ENCODE measurements at places on chromosomes 3 and 15. TPM values are rescaled to one million over a fixed set of nuclear protein-coding genes. Genes with fewer than 3 reads are reported as not detected.

The BCL2A1 gene
- total RNA-seq, result 0.86 TPM

The TM4SF18 gene
- total RNA-seq, result 0.72 TPM

The BDH1 gene
- total RNA-seq, result 154 TPM

DNA sequence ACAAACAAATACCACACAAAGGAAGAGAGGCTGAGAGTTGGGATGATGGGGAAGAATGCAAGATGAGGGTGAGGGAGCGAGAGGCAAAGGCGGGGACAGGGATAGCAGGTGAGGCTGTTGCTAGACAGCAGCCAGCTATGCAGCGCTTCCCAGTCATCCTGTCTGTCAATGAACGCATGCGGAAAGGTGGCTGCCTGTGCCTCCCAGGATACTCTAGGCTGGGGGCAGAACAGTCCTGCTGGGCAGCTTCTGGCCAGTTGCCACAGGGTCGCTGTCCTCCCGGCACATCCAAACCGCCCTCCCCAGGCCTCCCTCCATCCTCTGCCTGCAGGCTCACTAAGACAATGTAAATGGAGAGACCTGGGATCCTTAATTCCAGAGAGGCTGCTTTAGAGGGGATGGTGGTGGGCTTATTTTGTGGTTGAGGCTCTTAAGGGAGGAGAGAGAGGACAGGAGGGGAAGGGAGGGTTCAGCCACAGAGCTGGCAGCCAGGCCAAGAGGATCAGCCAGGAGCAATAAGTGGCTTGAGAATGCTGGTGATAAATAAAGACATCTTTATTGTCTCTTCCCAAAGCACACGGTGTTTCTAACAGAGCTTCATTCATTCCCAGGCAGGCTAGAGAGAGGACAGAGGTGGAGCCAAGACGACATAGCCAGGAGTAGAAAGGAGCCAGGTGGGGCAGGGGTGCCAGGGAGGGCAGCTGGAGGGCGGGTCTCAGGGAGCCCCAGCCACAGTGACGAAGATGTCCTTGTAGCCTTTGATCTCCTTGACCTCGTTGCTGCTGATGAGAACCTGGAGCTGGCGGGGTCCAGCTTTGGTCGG lies 9.2 kb upstream of the TGM5 start:
- H3K36me3 ChIP-seq, result no peaks in the 10 kb centered on the region
- H3K4me1 ChIP-seq, result no peaks in the 10 kb centered on the region
- H3K4me3 ChIP-seq, result no peak overlapping the region
- H3K27ac ChIP-seq, result no peak overlapping the region
- DNase-seq, result no peak

DNA sequence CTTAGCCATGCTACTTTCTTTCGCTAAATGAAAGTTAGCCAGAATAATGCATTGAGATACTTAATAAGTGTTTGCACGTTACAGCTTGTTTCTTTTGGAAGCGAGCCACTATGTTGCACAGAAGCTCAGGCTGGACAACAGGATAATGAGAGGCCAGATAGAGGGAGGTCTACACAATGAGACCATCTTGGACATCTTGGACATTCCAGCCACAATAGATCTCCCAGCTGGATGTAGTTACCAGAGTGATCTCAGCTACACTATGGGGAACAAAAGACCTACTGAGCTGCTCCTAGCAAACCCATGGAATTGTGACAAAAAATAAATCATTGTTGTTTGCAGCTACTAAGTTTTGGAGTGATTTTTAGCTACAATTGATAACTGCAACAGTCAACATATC lies 540.1 kb upstream of the SEMA6D start:
- no peak for DNase-seq
- no peaks in the 10 kb centered on the region for H3K4me1 ChIP-seq
- no peak overlapping the region for H3K4me3 ChIP-seq
- H3K27ac ChIP-seq, result no peak overlapping the region
- no peaks in the 10 kb centered on the region for H3K27me3 ChIP-seq

- no peaks in the 10 kb centered on the region for H3K27me3 ChIP-seq
- DNase-seq, result no peak
- no peak overlapping the region for H3K4me3 ChIP-seq
- no peak overlapping the region for H3K27ac ChIP-seq
Measured at GRCh38 chr3:136856665-136857064, 5.3 kb upstream of the NCK1 start.

DNA sequence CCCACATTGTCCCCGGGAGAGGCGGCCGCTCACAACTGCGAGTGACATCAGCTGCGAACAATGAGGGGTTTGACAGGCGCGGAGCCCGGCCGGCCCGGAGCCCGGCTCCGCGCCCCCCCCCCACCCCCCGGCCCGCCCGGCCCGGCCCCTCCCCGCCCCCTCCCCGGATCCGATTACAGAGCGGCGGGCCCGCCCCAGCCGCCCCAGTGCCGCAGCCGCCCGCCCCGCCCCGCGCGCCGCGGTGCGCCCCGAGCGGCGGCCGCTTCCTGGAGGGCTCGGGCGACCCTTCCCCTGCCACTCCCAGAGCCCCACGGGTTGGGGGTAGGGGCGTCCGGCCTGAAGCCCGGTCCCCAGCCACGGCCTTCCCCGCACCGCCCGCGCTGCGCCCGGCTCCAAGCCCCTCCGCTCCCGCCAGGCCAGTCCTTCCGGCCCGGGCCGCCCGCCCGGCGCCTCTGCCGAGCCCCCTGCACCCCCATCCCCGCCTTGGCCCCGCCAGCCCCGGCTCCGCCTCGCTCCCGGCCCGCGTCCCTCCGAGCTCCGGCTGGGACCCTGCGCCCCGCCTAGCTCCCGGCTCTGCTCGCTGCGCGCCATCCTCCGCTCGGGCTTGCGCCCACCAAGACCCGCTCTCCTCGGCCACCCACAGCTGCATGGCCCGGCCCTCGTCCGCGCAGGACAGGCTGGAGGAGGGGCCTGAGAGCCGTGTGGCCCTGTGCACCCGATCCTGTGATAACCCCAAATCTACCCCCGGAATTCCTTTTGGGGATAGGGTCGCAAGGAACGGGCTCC lies at the start of gene PCBP4:
Gene PCBP4 (minus strand): TSS at position 71 of the 786 bp plus-strand sequence. CDS start 6,214 bp downstream, outside the sequence.
- H3K27me3 ChIP-seq, result no peaks in the 10 kb centered on the region
- peak within 1 kb of the TSS; percentile 80 for H3K27ac ChIP-seq
- DNase-seq, result peak; percentile 64
- no peaks in the 10 kb centered on the region for H3K36me3 ChIP-seq
- H3K4me3 ChIP-seq, result peak within 1 kb of the TSS; percentile 60
- no peaks in the 10 kb centered on the region for H3K4me1 ChIP-seq

- no peak overlapping the region for H3K27ac ChIP-seq
- no peaks in the 10 kb centered on the region for H3K4me1 ChIP-seq
- no peak overlapping the region for H3K4me3 ChIP-seq
Measured at GRCh38 chr3:52250122-52250521, 4.6 kb downstream of the PPM1M start.

DNA sequence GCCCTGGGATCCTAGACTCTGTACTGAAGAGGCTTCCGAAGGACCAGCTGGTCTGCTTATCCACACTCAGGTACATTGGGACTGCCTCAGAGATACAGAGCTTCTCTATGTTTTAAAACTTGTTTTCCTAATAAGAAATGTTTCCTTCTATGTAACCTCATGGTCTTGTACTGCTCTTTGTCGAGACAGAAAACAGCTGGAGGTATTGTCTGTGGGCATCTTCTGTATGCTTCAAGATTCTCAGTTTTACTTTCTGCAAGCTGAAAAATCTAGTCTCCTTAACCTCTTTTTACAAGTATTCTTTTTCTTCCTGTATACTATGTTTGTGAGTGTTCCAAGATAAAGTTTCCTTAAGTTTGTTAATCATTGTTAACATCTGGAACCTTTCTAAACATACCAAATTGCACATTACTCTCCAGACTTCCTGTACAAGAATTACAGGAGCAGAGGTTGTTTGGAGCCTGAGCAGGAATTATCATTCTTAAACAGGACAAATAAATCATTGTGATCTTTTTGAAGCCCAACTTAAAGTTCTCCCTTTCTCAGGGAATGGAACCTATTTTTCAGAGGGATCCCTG lies 358.3 kb upstream of the CFAP20DC start:
- no peak for DNase-seq
- H3K27me3 ChIP-seq, result no peaks in the 10 kb centered on the region
- no peak overlapping the region for H3K4me3 ChIP-seq
- peaks cover 14% of the 10 kb centered on the region for H3K4me1 ChIP-seq
- H3K27ac ChIP-seq, result no peak overlapping the region

DNA sequence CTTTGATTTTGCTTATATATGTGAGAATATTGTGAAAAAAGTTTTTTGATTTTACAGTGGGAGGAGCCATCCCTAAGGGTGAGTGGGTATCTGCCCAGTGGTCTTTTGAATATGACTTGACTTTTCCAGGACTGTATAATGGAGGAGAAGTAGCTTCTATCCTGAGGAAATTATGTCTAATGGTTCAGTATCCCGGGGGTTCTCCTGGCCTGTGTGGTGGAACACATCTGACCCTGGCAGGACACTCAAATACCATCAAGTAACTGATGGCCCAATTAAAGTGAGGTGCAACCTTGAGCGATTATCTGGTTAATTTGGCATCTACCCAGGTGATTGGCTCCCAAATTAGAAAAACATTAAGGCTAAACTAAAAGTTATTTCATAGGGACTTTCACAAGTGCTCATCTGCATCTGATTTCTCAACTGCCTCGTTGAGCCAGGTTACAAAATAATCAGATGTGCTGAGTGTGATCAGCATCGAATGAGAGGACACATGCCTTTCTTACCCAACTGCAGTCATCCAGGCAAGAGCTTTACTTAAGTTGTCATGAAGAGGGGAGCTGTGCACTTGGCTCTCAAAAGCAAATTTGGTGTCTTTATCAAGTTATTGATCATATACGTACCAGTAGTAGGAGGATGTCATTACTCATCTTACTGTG lies 201.4 kb downstream of the IL5RA start:
- H3K27ac ChIP-seq, result no peak overlapping the region
- H3K27me3 ChIP-seq, result no peaks in the 10 kb centered on the region
- H3K4me1 ChIP-seq, result no peaks in the 10 kb centered on the region
- no peak overlapping the region for H3K4me3 ChIP-seq

DNA sequence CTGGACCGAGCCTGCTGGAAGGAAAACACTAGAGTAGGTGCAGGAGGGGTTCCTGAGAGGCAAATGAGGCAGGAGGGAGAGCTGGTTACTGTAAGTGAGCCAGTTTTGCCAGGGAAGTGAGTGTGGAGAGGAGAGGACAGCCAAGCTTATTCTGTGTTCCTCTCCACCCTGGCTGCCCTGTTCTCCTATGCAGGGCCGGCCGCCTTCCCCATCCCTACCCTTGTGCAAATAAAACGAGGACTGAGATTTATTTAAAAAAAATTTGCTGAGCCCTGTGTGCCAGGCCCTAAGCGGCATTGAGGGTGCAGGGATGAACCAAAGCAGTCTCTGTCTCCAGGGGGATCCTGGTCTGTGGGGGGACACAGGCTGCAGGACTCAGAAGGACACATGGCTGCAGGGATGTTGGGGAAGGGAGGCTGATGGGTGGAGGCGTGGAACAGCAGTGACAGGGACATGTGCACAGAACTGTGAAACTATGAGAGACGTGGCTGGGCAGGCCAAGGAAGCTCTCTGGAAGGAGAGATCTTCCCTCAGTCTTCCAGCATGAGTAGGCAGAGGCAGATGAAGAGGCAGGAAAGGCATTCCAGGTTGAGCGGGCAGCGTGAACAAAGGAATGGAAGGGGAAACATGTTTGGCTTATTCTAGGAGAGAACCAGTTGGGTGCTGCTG lies 12.1 kb downstream of the CORO2B start:
- no peak for DNase-seq
- H3K36me3 ChIP-seq, result no peaks in the 10 kb centered on the region
- H3K27me3 ChIP-seq, result no peaks in the 10 kb centered on the region

DNA sequence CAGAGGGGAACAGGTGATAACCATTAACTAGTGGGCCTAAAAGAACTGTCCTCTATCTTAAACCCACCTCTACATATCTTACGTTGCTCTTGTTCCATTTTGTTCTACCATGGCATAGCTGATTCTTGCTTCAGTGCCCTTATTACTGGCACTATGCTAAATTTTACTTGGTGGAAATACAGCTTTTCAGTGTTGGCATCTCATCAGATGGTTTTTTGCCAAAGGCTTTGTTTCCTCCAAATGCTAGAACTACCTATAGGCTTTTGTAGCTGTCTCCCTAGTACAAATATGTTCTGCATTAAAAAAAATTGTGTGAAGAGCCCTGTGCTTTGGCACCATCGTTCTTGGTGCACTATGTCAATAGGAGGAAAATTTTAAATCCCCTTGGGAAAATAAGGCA lies 145.0 kb upstream of the ZBTB20 start:
- no peak overlapping the region for H3K4me3 ChIP-seq
- no peaks in the 10 kb centered on the region for H3K27me3 ChIP-seq
- no peak overlapping the region for H3K27ac ChIP-seq
- no peak for DNase-seq
- no peaks in the 10 kb centered on the region for H3K36me3 ChIP-seq

DNA sequence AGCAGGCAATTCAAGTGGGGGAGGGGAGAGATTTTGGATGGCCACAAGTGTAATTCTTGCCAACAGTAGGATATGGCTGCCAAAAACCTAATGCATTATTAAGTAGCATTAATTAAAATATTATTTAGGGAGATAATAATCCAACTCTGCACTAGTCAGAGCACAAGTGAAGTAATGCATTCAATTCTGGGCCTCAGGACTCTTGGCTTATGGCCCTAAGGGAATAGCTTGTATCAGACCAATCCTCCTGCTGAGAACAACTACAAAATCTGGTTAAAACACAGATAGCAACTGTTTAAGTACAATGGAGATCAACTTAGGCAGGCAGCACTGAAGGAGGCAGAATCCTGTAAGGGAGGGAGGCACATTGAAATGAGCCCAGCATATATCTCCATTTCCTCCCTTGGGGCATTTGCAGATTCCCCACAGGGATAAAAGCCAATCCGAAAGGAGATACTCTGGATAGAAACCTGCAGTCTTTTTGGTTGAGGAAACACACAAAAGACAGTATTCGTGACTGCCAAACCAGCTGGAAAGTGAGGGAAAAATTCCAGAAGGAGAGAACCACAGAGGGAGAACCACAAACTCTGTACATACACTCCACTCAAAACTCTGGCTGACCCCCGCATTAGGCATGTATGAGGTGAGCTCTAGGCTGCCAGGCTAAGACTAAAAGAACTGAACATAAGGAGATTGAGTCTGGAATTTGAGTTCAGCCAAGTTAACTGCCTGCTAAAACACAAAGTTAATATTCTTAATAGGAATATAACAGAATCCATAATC lies 57.4 kb downstream of the ETFA start:
- no peaks in the 10 kb centered on the region for H3K27me3 ChIP-seq
- H3K4me1 ChIP-seq, result no peaks in the 10 kb centered on the region
- H3K36me3 ChIP-seq, result no peaks in the 10 kb centered on the region
- DNase-seq, result no peak
- no peak overlapping the region for H3K27ac ChIP-seq

DNA sequence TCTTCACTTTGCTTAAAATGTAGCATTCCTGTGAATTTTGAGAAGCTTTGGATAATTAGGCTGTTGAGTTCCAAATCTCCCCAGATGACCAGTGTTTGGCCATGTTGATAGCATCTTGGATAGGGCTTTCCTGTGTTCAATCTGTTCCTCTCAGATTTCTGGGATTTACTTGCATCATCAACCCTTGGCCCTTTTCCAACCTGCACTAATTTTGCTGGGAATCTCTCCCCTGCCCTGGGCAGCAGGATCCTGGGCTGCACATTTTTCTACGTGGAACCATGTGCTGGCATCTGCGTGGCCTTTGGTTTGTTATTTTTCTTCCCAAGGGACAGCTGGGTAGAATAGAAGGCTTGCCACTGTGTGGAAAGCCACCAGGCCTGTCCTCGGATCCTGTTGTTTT lies 75.4 kb upstream of the PLXNA1 start:
- no peaks in the 10 kb centered on the region for H3K36me3 ChIP-seq
- no peak overlapping the region for H3K4me3 ChIP-seq
- no peaks in the 10 kb centered on the region for H3K27me3 ChIP-seq
